ENCODE measurements at places on chromosomes 5 and 9. TPM values are rescaled to one million over a fixed set of nuclear protein-coding genes. Genes with fewer than 3 reads are reported as not detected.

DNA sequence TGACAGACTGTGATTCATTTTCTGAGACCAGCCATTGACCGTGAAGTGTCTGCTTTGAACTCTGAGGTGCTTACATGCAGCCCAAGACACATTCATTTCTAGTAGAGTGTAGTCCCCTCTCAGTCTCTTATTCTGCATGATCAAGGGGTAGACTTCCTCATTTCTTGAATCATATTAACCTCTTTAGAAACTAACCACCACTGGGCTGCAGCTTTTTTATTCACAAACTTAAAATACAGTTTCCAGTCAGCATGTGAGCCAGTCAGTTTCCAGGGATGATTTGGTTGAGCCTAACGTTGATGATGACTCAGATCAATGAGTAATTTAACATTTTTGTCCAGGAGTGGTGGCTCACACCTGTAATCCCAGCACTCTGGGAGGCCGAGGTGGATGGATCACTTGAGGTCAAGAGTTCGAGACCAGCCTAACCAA lies 59.2 kb downstream of the OTULIN start:
- DNase-seq = no peak

- no peak for DNase-seq
Observed at GRCh38 chr9:133051281-133051900, 10.4 kb upstream of the CEL start.

DNA sequence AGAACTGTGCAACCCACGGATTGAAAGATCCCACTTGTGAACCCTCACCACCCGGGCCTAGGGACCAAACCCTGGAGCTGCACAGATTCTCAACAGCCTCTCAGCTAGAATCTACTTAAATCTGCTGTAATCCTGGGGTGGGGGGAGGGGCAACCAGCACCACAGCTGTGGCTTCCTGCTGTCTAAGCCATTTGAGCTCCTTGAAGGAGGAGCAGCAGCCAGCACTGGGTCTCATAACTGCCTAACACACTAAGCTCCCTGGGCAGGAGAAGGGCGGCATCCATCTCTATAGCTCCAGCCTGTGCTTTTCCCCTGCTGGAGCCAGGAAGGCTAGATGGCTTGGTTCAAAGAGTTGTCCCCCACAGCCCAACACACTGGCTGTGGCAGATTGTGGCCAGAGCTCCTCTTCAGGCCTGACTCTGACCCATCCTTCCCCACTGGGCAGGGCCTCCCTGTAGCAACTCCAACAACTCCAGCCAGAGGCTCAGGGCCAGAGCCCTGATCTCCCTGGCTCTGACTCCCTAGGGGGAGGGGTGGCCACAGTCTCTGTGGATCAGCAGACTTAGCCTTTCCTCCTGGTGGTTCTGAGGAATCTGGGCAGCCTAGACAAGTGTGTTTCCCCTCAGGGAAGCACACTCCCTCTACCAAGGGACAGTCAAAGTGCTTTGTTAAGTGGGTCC lies 72.0 kb upstream of the C9orf72 start:
- DNase-seq = no peak

- DNase-seq = no peak
Observed at GRCh38 chr5:127297348-127298035, 6.9 kb downstream of the MEGF10 start.

DNA sequence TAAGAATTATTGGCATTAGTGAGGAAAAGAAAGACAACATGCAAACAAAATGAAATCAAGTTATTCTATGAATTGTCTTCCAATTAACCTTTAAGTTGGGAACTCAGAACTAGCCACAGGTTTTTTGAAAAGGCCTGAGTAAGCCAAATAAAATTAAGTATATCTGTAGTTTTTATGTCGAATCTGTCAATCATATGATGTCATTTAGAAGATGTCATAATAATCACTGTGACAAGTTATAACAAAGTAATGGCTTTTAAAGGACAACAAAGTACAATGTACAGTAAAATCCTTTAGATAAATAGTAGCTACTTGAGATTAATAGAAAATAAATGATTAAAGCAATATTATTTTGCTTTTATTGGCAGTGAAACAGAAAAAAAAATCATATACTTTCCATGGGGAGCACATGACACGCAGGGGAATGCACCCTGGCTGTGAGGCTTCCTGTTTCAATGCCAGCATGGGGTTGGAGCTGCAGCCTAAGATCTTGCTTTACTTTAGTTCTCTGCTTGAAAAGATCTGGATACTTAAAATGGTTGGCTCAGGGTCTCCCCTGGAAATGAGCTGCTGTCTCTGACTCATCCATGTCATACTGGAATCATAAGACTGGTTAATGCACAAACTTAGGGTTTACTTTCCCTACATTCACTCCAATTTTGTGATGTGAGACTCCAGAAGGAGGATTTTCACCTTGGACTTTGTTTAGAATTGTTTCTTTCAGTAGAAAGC lies 284.3 kb downstream of the TAF11L14 start:
- DNase-seq = no peak

DNA sequence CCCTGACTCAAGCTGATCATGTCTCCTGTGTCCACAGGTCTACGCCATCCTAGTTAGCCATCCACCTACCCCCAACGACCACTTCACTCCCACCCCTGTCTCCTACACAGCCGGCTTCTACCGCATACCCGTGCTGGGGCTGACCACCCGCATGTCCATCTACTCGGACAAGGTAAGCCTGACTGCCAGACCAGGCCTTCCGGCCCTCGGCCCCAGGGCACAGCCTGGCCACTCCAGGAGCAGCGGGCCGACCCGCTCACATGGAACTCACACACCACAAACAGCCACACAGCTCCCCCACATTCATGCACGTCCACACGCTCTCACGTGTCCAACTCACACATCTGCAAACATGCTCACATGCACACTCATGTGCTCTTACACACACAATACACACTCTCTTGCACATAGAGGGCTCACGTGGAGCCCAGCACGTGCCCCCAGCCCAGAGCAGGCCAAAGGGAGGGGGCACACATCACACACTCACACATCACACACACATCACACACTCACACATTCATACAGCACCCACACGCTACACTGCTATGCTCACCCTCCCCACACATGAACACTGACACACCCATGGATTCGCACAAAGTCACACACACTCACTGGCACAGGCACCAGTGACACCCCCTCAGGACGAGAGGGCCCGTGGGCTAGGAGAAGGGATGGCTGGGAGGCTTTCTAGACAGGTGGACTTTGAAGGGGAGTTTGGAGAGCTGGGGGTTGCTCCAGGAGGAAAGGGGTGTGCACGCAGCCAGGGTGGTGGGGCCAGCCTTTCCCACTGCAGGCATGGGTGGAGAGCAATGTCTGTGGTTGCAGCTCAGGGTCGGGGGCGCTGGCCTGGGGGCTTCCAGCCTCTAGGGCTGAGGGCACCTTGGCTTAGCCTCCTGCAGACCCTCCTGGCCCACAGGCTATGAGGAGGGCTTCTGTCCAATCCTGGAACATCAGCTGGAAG lies 3.3 kb downstream of the GRIN1 start:
- DNase-seq = no peak

GRCh38 chr5:170861917-170862766 lies at the start of gene RANBP17:
TSS of gene RANBP17 (plus strand) at chr5:170862018.
- no peak for DNase-seq

- DNase-seq = no peak
Observed at GRCh38 chr5:150703762-150704161, 2.9 kb upstream of the RBM22 start.

DNA sequence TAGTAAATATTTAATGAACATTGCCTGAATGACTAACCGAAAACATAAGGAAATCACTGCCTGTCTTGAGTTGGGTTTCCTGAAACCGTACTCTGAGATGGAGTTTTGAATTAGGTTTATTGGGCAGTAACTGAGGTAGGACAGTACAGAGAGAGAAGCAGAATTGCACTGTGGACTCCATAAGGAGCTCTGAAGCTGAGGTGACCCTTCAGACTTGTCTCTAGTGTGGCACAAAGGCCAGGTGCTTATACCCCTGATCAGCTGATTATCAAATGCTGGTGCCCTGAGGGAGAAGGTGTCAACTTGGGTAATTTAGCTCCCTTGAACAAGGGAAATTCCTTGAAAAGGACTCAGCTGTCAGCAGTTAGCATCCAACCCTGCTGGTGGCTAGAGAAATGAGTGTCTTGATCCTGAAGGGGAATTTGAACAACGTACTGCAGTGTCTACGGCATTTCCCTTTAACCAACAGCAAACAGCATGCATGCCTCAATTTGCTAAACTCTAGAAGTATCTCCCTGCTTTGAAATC lies 135.0 kb upstream of the SMARCA2 start:
- DNase-seq = no peak

Gene PRDM9
- 0.47 TPM for total RNA-seq

DNA sequence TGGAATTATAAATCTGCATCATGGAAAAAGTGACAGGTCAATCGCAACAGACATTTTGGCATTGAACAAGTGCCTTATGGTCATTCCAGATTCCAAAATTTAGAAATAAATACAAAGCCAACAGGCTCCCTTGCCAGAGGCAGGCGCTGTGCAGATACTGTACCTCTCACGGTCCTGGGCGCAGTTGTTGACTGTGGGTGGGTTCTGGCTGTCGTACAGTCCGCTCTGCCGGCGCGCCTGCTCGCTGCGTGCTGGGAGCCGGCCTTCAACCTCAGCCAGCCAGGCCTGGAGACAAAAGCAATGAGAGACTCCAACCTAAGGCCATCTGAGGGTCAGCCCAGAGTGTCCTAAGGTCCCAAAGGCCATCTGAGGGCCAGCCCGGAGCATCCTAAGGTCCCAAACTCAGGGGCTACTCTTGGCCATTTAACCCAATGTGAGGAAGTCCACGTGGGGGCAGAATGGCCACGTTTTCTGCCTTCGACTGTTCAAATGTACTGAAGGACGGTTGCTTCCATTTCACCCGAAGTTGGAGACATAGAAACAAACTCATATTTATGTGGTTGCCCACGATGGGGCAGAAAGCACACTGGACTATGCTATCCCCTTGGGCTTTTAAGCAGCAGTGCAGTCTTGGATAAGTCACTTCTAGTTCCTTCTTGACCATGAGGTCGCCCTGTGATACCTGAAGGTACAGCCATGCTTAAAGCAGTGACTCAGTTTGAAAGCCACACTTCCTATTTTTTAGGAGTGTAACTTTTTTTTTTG lies 65.2 kb downstream of the USP20 start:
- no peak for DNase-seq

Gene ZNF883
- total RNA-seq = 2.3 TPM

DNA sequence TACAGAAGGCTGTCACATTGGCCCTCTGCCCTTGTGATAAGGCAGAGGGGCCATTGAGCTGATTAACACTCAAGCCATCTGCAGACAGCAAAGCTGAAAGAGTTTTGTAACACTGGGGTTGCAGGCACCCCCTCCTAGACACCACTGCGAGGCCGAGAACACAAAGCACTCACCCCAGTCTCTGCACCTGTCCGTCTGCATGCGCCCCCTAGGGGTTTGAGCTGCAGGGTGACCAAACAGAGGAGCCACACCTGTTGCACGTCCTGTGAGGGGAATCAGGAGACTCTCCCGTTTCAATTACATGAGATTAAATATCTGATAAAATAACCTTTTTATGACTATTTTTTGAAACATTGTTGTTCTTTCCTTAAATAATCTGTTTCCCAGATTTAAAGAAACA lies 1180.4 kb downstream of the CDH9 start:
- no peak for DNase-seq

GRCh38 chr5:161373345-161373707 lies 173.2 kb downstream of the GABRB2 start:
- DNase-seq = no peak

DNA sequence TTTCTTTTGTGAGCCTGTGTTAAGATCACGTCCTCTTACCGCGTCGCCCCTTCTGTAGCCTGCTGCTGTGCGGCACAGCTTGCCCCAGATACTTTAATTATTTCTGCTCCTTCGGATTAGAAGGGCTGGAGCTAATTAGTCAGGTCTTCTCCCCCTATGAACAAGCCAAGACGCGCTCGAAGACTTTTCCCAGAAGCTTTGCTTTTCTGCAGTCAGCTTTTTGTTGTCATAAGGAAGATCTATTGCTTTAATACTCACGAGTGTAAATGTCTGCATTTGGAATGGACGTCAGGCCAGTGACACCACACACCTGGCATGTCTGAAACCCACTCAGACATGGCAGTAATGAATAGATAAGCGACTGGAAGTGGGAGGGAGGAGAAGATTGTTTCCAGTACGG lies 37.0 kb downstream of the PRUNE2 start:
- no peak for DNase-seq

Gene GABRP
- total RNA-seq = not detected

DNA sequence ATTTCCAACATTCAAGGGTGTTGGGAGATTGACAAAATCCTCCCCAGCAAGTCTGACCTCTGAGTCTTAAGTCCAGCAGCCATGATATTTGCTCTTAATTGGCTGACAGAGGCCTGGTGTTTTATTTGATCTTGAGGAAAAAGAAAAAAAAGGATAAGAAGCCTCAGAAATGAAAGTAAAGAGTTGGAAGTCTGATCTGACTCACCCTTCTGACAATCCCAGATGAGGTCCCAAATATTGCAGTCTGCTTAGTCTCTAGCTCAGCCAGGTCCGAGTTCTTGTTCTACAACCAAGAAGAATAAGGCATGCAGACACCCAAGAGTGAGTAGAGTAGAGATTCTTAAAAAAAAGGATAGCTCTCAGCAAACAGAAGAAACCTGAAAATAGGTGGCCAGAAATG lies 632.5 kb upstream of the ST8SIA4 start:
- no peak for DNase-seq

Gene DMRT3
- total RNA-seq = not detected

Measured in K562 (cell line).